ENCODE measurements at places on chromosomes 3 and 15.

GRCh38 chr3:123158330-123158729, 43.4 kb upstream of the SEC22A start:
- DNase-seq = no peak

DNA sequence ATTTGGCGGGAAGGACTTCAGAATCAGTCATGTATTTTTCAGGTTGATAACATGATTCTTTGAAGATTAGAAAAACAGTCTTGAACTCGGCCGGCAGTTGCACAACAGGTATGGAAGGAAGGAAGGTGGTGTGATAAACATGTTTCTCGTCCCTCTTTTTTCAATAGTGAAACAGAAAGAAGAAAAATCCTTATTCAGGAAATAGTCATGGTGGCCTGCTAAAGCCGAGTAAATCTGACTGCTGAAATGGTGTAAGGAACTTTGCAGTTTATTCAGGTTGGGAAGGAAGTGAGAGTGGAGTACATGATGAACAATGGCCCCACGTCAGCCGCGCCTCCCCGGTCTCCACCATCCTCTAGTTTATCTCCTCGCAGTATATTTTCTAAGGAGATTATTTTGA, 6.7 kb downstream of the RASGRP1 start:
- DNase-seq = no peak

- DNase-seq = no peak
Measured at GRCh38 chr15:52031556-52031955, 12.5 kb downstream of the MAPK6 start.

DNA sequence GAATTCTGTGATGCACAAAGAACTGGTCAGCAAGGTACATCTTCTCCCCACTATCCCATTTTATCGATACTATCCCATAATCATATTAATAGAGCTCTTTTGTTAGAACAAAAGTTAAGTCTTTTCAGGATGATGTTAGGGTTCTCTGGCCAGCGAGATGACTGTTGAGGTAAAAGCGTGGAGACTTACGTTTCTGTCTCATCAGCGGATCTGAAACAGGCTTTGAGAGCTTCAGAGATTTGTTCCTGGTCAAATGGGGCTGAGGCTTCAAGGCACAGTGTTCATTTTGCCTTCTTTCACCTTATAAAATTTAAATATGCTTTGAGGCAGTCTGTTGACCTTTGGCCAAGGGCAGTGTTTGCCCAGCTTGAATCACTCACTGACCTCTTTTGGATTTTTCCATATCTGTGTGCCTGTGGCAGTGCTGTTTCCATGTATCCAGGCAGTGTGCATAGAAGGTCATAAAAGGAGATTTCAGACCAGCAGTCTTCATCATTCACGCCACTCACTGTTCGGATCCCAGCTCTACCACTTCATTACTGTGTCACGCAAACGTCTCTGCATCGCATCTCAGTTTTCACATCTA, 3.1 kb downstream of the ADAMTSL3 start:
- DNase-seq = no peak

DNA sequence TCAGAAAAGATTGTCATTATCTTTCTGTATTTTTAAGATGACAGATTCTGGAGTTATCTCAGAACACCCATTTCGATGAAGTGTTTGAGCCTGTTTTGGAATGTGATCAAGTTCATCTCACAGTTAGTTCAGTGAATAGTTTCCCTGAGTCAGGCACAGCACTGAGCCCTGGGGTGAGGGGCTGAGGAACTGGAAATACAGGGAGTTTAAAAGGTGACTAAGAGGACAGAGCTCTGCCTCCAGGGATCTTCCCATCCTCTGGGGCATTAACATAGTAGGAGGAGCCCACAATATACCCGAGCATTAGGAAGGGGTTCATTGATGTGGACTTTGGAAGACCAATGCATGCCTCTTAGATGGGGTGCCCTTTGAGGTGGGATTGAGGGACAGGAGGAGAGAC, 355.1 kb downstream of the CLSTN2 start:
- no peak for DNase-seq

DNA sequence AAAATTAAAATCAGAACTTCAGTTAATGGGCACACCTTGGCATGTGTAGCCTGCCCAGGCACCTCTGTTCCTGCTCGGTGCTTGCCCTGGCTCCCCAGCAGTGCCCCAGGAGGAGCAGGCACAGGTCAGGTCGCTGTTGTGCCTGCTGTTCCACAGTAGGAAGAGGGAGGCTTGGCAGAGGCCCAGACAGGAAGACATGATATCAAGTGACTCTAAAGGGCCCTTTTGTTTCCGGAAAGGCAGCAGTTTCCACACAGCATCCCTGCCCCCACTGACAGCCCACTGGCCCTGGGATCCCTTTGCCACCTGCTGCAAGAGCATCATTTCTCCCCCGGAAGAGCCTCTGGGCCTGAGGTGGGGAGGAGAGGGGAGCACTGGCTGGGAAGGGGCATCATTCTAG, 40.5 kb upstream of the HES1 start:
- no peak for DNase-seq

DNA sequence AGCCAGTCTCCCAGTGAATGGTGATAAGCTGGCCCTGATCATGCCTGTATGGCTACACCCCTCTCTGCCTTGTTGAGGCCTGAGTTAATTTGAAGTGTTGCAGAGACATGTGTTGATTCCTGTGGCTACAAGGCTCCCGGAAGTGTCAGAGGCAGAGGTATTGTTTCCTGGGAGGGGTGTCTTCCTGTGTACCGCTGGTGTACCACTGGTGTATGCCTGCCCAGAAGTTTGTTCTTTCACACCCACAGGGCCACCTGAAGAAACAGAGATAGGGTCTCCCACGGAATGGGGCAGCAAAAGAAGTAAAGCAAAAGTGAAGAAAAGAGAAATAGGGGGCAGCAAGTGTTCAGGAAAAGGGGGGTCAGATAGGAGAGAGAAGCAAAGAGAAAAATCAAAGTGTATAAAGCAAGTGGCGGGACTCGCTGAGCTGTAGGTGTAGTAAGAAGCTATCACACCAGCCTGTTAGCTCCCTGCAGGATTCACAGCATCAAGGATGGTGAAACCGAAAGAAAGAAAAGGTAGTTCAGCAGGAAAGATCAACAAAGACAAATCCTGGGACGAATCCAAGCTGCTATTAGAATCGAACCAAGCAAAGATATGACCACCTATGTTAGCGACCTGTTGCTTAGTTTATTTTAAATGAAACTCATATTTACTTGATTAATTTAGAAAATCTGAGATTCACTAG, 36.6 kb upstream of the CD47 start:
- no peak for DNase-seq

GRCh38 chr3:171967932-171968678, 71.3 kb upstream of the FNDC3B start:
- DNase-seq = no peak

DNA sequence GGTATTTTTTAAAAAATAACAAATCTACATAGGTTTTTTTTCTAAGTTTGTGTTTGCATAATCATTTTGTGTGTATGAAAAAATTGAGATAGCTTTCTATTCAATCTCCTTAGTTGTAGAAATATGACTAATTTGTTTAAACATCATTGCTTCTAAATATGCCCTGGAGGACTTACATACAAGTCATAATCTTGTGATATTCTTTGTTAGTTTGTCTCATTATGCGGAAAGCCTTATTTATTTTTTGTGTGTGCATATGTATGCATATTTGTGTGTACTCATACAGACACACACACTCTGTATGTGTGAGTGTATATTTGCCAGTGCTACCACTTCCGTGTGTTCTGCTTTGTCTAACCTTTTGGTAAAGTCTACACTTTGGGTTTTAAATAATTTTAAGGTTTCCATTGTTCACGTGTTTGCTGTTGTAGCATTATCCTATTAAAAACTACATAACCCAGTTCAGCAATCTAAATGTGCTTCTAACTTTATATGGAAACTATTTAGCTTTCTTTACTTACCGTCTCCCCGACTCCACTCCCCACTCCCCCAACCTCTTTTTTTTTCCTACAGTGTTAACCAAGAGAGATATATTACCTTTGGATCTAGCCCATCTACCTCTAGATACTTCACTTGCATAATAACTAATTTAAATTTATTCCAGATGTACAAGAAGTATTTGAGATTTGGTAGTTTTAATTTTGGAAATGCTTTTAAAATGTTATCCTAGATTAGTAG, 111.7 kb downstream of the FNDC3B start:
- no peak for DNase-seq

DNA sequence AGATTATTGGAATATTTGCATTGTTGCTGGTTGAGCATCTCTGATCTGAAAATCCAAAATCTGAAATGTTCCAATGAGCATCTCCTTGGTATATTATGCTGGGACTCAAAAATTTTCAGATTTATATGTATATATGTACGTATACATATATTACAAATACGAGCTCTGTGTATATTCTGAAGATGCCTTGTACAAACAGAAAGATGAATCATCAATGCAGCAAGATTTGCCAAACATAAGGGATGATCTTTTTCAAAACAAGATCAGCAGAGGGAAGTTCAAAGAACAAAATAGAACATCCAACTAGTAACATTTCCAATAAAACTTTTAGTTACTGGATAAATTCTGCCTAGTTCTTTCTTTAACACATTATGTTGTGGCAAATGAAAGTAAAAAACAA, 42.5 kb downstream of the HERC1 start:
- DNase-seq = no peak

- DNase-seq = no peak
Measured at GRCh38 chr15:100508641-100509300, 20.0 kb downstream of the CERS3 start.

DNA sequence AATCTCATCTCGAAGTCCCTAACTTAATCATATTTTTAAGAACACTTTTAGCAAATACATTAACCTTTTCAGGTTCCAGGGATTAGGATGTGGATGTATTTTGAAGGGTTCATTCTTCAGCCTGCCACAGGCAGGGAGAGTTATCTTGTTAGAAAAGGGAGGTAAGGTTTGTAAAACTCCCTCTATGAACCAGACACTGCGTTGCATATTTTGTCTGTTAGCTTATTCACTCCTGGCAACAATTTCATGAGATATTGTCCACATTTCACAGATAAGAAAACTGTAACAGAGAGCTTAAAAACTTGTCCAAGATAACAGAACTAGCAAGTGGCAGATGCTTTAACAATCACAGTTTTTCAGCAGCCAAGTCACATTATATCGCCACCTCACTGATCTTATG, 155.4 kb downstream of the DIPK2A start:
- DNase-seq = no peak

DNA sequence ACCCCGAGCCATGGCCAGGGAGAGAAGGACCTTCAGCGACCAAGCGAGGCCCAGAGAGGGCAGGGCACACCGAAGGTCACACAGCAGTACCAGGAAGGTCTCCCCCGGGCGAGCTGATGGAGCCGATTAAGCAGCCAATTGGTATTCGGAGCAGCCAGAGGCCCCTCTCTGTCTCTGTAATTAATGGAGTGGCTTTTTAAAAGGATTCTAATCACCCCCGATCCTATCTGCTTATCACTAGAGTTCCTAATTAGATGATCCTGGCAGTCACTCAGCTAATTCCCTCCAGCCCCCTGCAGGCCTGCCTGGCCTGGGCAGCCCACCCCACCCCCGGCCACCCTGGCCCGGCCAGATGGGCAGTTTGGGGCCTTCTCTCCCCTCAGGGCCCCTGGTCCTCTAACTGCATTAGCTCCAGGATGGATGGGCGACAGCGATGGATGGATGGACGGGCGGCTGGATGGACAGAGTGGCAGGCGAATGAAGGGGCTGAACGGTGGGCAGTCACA, 1.6 kb upstream of the DNAJB8 start:
- no peak for DNase-seq

GRCh38 chr3:129594907-129595390, 11.5 kb downstream of the PLXND1 start:
- DNase-seq = no peak

DNA sequence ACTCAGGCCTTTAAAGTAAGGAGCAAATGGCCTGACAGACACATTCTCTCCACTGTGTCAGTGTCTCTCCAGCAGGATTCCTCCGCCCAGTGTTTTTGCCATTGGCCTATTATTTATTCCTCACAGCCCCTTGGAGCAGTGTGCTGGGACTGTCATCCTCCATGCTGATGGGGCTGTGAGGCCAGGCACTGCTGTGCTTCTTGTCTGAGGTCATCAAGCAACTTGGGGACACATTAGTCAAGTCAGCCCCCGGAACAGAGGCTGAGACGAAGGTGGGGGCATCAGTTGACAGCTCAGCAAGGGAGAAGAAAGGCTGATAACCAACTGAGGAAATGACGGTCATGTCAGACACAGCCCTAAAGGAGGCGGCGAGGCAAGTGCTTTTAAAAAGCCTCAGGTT, 67.4 kb downstream of the XXYLT1 start:
- no peak for DNase-seq

GRCh38 chr15:60251300-60252070, 146.3 kb downstream of the ANXA2 start:
- DNase-seq = no peak

GRCh38 chr3:113254171-113254947, 43.0 kb downstream of the BOC start:
- no peak for DNase-seq

GRCh38 chr3:189830401-189830800, 199.2 kb downstream of the TP63 start:
- no peak for DNase-seq

DNA sequence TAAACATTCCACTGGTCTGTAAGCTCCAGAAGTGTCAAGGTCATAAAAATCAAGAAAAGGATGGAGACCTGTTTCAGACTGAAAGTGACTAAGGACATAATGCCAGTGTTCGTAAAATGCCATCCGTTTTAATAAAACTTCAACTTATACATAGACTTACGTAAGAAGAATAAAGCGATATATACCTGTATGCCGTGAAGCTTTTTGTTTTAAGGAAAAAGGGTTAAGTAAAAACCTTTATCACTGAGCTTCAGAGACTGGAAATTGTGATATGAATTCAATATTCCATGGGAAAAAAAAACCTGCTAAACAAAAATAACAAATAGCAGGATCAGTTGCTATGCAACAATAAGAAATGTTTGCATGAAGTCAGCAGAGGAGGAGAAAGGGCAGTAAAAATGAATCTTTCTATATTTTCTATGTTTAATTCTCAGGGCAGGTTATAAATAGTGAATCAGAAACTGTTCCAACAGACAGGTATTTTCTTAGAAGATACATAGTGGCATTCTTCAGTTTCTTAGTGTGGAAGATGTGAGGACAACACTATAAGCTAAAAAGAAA, 42.5 kb downstream of the CHSY1 start:
- no peak for DNase-seq

DNA sequence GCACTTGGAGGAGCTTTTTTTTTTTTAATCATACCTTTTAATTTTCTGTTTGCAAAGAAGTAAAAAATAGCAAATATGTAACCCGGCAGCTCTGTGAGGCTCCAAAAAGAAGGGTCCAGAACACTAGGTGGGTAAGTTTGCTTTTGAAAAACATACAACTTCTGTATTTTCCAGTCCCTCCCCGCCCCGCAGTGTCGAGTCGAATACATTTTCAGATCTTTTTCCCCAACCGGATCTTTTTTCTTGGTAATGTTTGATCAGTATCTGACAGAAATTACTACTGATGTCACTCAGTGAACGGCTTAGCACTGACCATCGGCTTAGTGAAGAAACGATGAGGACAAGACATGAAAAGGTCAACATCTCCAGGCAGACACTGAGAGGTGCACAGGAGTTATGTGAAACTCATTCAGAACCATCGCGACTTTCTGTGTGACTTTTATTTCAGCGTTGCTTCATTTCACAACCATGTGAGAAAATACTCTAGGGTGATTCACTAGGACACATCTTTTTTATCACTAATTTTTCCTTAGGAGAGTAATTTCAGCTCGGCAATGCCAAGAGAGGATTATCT, 11.0 kb downstream of the ISL2 start:
- no peak for DNase-seq

GRCh38 chr3:17233398-17233800, 348.6 kb downstream of the PLCL2 start:
- peak; percentile 42 for DNase-seq

Measured in urothelium cell line (cell line).